ENCODE measurements at places on chromosomes 7 and 10. TPM values are rescaled to one million over a fixed set of nuclear protein-coding genes. Genes with fewer than 3 reads are reported as not detected.

Gene SAMD9L
- 3.8 TPM for polyA plus RNA-seq

Gene ZNF804B
- 0.35 TPM for polyA plus RNA-seq

Gene UPF2
- 32.0 TPM for polyA plus RNA-seq

Gene ZNF425
- polyA plus RNA-seq, result 9.1 TPM

Gene TSPAN12
- 199 TPM for polyA plus RNA-seq

Gene TMEM225B
- 2.8 TPM for polyA plus RNA-seq

Gene DEPP1
- 8.6 TPM for polyA plus RNA-seq

Gene COPS6
- polyA plus RNA-seq, result 134 TPM

Gene HECTD2
- 25.1 TPM for polyA plus RNA-seq

Gene CYP2C18
- polyA plus RNA-seq, result 0.31 TPM

Gene HOXA7
- 28.8 TPM for polyA plus RNA-seq

Gene GJD4
- polyA plus RNA-seq, result 0.08 TPM

Gene SH3PXD2A
- 31.7 TPM for polyA plus RNA-seq

Gene H2BK1
- not detected for polyA plus RNA-seq

Gene BRAF
- 28.6 TPM for polyA plus RNA-seq

Gene SPDYE5
- 3.2 TPM for polyA plus RNA-seq

Gene LYZL2
- not detected for polyA plus RNA-seq

Gene GDF2
- polyA plus RNA-seq, result not detected

Gene ARHGEF35
- polyA plus RNA-seq, result 24.6 TPM

Gene AASS
- polyA plus RNA-seq, result 49.5 TPM

Gene CRYGN
- polyA plus RNA-seq, result 2.2 TPM

Gene SSC4D
- 4.4 TPM for polyA plus RNA-seq

Gene FZD8
- 13.8 TPM for polyA plus RNA-seq

Gene BBS9
- polyA plus RNA-seq, result 17.9 TPM

Gene VSTM4
- polyA plus RNA-seq, result 16.0 TPM

Gene FGFBP3
- polyA plus RNA-seq, result 3.2 TPM

Gene SPRN
- polyA plus RNA-seq, result 3.9 TPM

Gene EBLN1
- polyA plus RNA-seq, result 0.04 TPM

Gene PRSS37
- 0.11 TPM for polyA plus RNA-seq

Gene FOXI2
- 2.3 TPM for polyA plus RNA-seq

Gene AGAP6
- 16.3 TPM for polyA plus RNA-seq

Gene HNRNPH3
- polyA plus RNA-seq, result 365 TPM

Gene ANKRD61
- polyA plus RNA-seq, result 0.86 TPM

Gene IL6
- polyA plus RNA-seq, result not detected

Gene ANKRD22
- polyA plus RNA-seq, result 0.60 TPM

Gene UNCX
- 8.3 TPM for polyA plus RNA-seq

Gene CYP26C1
- 0.05 TPM for polyA plus RNA-seq

Gene FEZF1
- not detected for polyA plus RNA-seq

Gene CYP26A1
- polyA plus RNA-seq, result 0.17 TPM

Gene CUBN
- polyA plus RNA-seq, result 260 TPM

Gene FAM241B
- polyA plus RNA-seq, result 10.3 TPM

Gene MRC1
- polyA plus RNA-seq, result 11.1 TPM

Gene FFAR4
- polyA plus RNA-seq, result not detected

Gene CHN2
- polyA plus RNA-seq, result 14.4 TPM

Gene ANXA7
- polyA plus RNA-seq, result 97.7 TPM

Gene UPK3BL2
- polyA plus RNA-seq, result 4.6 TPM

Measured in right renal pelvis (tissue), 4 donors.